Keratinocyte (primary cell): ENCODE measurements at places on chromosomes 1 and 21.

- no peak for DNase-seq
Observed at GRCh38 chr1:245765230-245766000, 610.6 kb downstream of the KIF26B start.

DNA sequence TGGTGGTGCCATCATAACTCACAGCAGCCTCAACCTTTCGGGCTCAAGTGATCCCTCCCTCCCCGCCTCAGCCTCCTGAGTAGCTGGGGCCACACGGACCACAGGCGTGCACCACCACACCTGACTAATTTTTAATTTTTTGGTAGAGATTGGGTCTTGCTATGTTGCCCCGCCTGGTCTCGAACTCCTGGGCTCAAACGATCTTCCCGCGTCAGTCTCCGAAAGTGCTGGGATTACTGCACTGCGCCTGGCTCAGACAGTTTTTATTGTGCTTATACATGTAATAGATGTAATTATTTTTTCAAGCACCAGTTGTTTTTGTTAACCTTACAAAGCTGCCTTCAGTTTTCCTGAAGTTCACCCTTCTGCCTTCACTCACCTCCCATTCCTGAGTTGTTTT lies 38.0 kb upstream of the HMGN1 start:
- DNase-seq = no peak

DNA sequence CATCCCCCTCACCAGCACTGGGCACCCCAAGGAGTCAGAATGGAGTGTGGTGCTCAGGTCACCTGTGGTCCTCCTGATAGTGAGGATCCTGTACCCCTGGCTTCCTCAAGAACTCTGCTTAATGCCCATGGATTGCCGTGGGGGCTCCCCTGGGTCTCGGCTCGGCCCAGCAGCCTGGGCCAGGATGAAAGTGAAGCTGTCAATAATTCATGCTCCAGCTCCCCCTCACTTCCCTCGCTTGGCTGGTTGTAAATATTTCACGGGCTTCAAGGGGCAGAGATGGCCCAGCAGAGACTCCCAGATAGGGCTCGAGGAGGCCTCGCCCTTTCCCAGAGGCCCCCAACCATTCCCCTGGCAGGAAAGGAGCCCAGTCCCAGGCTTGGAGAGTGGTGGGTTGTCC lies 42.6 kb upstream of the KCNA10 start:
- no peak for DNase-seq

DNA sequence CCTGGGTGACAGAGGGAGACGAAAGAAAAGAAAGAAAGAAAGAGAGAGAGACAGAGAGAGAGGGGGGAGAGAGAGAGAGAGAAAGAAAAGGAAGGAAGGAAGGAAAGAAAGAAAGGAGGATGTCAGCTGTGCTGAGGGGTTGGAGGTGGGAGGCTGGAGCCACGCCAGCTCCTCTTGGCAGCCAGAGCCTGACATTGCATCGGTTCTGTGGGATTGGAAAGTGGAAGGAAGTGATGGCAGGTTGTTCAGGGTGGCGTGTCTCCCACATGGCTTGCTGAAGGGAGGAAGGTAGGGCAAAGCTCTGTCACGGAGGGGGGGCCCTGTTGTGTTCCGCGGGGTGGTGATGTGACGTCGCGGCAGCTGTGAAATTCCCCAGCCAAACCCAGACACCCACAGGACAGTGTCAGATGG lies 30.7 kb downstream of the EIF2D start:
- no peak for DNase-seq

GRCh38 chr1:205532026-205532898 lies 27.8 kb downstream of the CDK18 start:
- no peak for DNase-seq

DNA sequence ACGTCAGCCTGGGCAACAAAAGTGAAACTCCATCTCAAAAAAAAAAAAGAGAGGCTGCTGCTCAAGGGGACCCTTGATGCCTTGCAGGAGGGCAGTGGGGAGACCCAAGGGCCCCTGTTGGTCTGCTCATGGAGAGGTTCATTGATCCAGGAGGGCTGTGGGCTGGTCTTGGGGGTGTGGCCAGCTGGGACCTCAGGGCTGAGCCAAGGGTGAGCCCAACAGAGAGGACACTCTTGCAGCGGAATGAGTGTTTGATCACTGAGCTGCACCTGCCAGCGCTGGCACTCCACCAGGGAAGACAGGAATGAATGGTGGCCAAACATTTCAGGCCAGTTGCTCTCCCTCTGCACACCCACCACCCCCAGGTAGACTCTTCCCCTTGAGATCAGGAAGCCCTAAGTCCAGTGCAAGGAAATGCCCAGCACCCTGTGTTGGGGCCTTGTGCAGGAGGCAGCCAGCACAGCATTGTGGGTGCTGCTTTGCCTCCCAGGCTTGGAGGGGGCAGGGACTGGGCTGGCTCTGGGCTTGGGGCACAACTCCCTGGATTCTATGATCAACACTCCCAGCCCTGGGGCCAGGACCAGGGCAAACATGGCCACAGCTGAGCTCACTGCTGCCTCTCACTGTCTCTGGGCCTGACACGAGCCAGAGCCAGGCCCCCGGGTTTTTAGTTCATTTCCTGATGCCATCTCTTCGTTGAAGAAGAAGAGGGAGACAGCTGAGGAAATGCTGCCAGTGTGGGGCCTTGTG lies 50.7 kb downstream of the IRF2BP2 start:
- DNase-seq = no peak

GRCh38 chr1:31207046-31207445 lies 32.6 kb downstream of the NKAIN1 start:
- DNase-seq = no peak

DNA sequence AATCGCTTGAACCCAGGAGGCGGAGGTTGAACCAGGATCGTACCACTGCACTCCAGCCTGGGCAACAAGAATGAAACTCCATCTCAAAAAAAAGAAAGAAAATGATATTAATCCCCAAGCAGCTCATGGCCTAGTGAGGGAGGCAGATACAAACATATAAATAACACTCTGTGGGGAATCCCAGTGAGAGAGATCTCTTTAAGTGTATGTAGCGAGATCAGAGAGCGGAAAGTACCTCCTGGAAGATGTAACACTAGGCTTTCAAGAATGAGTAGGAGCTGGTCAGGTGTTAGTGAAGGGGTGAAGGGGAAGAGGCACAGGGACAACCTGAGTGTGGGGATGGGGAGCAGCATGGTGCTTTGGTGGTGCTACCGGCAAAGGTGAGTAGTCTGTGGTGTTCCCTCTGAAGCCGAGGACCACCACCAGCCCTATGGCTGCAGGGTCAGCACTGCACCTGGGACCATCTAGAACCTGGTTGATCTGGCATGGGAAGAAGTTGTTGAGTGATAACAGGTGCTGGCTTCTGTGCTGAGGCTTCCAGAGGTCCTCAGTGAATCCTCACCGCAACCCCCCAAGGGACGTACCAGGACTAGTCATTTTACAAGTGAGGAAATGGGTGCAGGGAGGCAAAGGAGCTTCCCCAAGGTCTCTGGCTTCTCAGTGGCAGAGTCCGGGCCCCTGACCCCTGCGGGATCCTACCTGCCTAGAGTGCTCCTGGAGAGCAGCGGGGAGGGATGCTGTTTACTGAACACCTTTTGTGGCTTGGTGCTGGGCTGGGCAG lies 367.6 kb upstream of the VAMP3 start:
- DNase-seq = no peak

GRCh38 chr1:59453297-59453968 lies 156.5 kb downstream of the FGGY start:
- no peak for DNase-seq

- DNase-seq = no peak
Observed at GRCh38 chr1:230568008-230568407, 74.3 kb upstream of the COG2 start.
